WTC11 (cell line): ENCODE measurements at places on chromosomes 4 and X. TPM values are rescaled to one million over a fixed set of nuclear protein-coding genes. Genes with fewer than 3 reads are reported as not detected.

DNA sequence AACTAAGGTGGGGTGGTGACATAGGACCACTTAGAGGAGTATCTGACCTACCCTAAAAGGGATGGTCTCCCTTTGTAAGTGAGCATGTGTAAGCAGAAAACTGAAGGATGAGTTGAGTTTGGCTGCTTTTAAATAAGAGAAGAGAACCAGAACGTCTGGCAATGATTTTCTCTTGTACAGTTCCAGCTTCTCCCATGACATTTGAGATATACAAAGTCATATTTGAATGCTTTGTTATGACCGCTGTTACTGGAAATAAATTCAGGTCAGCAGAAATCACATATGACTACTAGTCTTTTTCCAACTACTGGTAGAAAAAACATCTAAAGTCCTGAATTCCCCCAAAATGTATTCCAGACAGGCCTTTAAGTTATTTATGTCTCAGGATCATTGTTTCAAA, 313.3 kb upstream of the BMP3 start:
- DNase-seq = no peak

Gene TRO
- total RNA-seq = 39.6 to 51.0 TPM (median 41.6 TPM) in 3 replicates

DNA sequence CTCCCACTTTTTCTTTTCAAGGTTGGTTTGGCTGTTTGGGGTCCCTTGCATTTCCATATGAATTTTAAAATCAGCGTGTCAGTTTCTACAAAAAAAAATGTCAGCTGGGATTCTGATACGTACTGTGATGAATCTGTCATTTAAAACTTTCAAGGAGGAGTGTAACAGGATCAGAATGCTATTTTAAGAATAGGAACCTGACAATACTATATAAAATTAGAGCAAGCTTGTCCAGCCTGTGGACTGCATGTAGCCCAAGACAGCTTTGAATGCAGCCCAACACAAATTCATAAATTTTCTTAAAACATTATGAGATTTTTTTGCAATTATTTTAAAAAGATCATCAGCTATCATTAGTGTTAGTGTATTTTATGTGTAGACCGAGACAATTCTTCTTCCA, 56.5 kb downstream of the TMEM164 start:
- no peak for DNase-seq

GRCh38 chr4:100164808-100165760, 25.2 kb downstream of the DDIT4L start:
- no peak for DNase-seq
